ENCODE measurements at places on chromosomes 7 and 10.

DNA sequence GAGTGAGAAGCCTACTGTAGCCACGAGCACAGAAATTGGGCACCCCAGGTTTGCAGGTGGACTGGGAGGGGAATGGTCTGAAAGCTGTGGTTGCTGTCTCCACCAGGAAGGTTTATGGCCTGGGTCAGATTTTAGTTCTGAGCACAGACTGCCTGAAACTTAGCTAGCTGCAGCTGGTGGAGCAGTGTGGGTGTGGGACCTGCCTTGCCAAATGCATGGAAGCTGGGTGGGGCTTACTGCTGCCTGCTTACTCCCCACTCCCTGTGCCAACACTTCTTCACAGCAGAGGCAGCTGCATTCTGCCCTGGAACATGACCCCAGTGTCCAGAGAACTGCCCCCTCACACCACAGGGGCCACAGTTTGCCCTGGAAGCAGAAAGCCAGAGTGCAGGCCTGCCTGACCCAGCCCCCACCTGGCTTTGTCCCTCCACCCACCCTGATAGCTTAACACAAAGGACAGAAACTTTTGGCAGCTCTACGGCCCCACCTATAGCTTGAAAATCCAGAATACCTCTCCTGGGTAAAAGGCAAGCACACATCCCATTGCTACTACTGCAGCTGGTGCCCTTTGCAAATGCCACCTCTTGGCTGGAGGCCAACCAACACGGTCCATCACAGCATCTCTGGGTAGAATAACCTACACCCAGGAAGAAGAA is 281.6 kb downstream of the AGMO start:
- DNase-seq: no peak

GRCh38 chr10:63099734-63100133 is 33.4 kb upstream of the NRBF2 start:
- DNase-seq: no peak

DNA sequence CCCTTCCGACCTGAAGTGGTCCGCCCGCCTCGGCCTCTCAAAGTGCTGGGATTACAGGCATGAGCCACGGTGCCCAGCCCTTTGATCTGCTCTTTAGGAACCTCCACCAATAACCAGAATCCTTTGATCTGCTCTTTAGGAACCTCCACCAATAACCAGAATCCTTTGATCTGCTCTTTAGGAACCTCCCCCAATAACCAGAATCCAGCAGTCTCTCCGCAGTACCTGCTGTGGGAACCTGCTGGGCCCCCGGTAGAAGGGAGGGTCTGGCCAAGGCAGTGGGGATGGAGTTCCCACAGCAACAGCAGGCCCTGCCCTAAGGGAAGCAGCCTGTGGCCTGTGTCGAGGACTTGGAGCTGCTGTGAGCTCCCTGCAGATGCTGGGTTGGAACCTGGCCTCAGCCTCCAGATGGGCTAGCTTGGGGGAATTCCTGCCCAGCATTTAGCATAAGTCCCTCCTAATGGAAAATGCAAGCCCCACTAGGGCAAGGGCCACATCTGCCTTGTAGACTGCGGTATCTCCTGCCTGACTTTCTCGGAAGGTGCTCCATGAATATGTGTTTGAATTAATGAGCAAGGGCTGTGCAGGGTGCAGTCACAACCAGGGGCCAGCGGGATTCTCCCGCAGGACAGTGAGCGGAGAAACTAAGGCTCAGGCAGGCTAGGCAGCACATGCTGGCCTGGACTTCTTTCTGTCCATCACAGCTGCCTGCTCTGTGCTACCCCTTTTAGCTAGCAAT is 165.8 kb downstream of the UBE2H start:
- no peak for DNase-seq

GRCh38 chr7:114569220-114569619 is 154.6 kb downstream of the FOXP2 start:
- no peak for DNase-seq

DNA sequence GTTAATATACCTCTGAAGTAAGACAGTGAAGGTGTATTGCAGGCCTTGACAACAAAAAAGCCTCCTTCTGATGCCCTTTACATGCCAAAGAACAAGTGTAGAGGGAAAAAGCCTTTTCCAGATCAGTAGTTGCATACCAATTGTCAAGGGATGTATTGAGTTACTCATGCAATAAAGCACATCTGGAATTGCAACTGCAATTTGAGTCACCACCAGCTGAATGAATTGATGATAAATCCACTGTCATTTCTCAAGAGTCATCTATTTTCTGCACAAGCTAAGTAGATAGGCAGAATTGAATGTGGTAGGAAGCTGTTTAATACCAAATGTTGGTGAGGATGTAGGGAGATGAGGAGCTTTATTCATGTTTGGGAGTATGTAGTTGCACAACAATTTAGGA is 325.9 kb upstream of the SMIM30 start:
- no peak for DNase-seq

DNA sequence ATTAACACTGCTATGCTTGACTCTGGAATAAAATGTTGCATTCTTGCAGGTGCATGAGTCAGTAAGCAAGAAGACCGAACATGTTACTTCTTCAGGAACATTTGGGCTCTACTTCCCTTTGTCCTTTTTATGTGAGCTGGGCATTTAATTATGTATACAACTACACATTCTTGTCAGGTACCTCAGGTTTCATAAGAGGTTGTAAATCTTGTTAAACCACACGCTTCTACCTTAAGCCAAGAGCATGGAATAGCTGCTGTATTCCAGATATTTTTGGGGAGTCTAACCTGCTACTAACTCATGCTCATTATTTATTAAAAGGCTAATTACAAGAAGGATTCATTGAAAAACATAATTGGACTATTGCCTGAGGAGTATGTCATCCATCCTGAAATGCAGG is 414.2 kb upstream of the KLF6 start:
- DNase-seq: no peak

All from NCI-H526 (cell line).